Activated CD8-positive, alpha-beta memory T cell treated with anti-CD3 and anti-CD28 coated beads, Interleukin-2, amount 50 U/mL, for 4 hours (primary cell): ENCODE measurements at places on chromosomes 6 and 20.

DNA sequence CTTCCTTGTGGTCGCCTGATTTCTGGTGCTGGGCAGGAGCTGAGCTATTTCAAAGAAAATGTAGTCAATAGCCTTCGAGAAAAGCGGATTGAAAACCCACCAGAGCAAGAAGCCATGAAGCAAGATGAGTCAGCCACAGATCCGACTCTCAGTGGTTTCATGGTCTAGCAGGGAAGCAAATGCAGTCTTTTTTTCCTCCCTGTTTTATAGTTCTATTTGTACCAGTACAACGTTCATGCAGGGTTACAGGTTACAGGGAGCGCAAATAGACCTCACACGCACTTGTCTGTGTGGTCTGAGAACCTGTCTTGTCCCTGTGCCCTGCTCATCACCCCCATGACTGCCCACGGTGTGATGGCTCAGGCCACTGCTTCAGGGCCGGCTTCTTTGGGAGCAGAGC, 309.8 kb upstream of the SUPT3H start:
- DNase-seq: no peak

DNA sequence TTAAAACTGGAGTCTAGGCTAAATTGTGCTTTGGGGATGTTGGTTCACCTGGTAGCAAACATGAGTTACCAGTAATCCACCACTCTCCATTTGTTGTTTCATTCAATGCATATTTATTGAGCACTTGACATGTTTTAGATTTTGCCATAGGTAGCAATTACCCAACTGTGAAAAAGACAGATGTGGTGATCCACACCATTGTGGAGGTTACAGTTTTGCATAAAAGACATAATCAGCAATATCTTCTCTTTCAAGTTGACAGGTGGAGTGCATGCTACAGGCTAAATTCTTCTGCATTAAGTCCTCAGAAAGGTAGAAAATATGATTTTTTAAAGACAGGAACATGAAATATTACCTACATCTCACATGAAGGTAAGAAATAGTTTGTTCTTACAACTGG, 143.0 kb upstream of the TSHZ2 start:
- no peak for DNase-seq

DNA sequence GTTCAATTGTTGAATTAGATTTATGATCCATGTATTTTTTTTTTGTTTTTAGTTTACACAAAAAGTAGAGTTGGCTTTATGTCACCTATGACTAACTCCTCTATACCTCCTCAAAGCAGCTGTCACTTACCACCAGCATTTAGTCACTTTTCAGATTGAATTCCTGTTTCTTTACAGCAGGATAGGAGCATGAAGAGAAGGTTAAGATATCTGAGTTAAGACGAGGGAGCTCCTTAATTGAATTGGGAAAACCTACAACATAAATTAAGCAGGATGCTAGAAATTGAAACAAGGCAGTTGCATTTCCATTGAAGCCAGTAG, 237.2 kb downstream of the FARS2 start:
- no peak for DNase-seq

DNA sequence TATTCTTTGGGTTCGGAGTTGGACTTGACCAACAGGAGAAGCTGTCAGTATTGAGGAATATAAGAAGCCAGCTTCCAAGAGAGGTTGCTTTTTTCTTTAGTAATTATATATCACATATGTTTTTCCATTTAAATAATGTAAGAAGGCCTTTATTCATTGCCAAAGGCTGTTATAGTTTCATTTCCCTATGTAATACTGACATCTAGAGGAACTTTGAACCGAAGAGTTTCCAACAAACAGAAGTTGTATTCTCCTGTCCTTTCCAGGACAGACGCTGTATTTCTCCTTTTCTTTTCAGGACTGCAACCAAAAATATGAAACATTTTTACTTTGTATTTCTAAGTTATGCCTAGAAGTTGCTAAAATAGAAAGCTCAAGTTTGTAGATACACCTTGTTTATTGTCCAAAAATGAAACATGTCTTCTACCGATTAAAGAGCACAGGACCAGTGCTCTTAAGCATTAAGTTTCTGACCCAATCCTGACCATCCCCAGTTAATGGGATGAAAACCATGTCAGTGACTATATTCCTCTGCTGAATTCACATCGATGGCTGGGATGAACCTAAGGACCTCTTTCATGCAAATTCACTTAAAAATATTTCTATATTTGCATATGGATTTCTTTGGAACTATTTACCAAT, 55.1 kb downstream of the MYLK4 start:
- DNase-seq: no peak

GRCh38 chr6:137316626-137317025, 97.4 kb upstream of the IFNGR1 start:
- DNase-seq: no peak

- DNase-seq: no peak
Observed at GRCh38 chr20:48381353-48382120, 446.3 kb downstream of the PREX1 start.
